Mesenteric fat pad (tissue), 1 donor: ENCODE measurements at places on chromosomes 11 and 22. TPM values are rescaled to one million over a fixed set of nuclear protein-coding genes. Genes with fewer than 3 reads are reported as not detected.

Gene ISX
- not detected for total RNA-seq

Gene KRTAP5-2
- total RNA-seq = not detected

Gene PRDX5
- total RNA-seq = 111 TPM

Gene GLB1L3
- total RNA-seq = not detected

Gene TNNI2
- 0.64 TPM for total RNA-seq
